Stimulated activated CD4-positive, alpha-beta T cell treated with anti-CD3 and anti-CD28 coated beads, Interleukin-4, amount 100 ng/mL, for 1 hour (primary cell): ENCODE measurements at places on chromosomes 16 and 17.

DNA sequence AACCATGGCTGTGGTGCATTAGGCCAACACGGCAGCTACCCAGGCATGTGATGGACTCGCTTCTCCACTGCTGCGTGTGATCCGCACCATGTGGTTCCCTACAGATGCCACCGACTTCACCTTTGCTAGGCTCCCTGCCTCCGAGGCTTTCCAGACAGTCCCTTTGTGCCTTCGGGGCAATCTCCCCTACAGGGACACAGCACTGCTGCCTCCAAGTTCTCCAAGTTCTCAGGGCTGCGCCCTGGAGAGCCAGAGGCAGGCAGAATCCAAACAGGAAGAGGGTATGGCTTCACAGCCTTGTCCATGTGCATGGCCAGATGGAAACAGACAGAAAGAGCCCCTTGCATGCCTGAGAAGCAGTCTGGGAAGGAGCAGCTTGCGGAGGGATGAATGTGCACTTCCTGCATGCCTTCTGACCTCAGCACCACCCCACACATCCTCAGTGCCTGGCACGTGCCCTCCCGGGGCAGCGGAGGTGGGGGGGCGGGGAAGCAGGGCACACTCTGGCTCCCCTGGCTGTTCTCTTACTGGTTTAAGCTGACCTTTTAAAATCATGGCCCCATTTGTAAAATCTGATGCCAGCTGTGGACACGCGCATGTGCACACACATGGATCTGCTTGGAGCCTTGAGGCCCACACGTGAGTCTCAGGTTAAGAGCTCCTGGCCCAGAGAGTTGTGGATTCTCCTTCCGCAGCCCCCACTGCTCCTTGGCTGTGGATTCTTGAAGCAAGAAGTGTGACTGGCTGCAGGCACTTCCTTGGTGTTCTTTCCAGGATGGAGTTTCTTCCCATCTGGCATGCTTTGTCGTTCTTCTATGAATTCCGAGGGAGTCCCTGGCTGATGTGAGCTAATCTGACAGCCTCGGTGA is 55.3 kb upstream of the MTSS2 start:
- DNase-seq, result no peak

GRCh38 chr16:17658881-17659280 is 188.1 kb upstream of the XYLT1 start:
- DNase-seq, result no peak

DNA sequence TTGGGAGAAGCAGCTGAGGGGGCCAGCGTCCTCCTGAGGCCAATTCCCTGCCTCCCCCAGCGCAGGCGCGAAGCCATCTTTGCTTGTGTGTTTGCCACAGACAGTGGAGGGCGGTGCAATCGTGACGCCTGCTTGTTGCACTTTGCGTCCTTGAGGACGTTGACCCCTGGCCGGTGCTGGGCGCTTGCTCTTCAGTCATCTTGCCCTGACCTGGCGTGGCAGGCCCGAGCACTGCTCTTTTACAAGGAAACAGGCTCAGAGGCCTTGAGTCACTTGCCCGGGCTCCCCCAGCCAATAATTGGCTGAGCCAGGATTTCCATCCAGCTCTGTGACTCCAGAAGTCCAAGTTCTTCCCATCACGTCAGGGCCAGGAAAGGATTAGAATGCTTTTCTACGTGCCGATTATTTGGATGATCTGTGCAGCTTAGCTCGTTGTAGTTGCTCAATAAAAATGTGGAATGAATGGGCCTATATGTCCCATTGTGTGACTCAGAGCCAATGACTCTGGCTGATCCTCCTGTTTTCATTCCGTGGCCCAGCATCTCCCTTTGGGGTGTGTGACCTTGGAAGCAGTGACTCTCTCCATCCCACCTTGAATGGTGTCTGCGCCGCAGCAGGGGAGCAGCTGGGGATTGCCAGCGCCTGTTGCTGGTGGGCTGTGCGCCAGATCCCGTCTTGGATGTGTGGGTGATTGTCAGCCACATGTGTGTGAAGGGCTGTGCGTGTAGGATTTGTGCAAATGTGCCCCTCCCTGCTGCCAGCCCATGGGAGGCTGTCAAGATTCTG is 214.1 kb downstream of the SEC14L1 start:
- DNase-seq, result no peak

DNA sequence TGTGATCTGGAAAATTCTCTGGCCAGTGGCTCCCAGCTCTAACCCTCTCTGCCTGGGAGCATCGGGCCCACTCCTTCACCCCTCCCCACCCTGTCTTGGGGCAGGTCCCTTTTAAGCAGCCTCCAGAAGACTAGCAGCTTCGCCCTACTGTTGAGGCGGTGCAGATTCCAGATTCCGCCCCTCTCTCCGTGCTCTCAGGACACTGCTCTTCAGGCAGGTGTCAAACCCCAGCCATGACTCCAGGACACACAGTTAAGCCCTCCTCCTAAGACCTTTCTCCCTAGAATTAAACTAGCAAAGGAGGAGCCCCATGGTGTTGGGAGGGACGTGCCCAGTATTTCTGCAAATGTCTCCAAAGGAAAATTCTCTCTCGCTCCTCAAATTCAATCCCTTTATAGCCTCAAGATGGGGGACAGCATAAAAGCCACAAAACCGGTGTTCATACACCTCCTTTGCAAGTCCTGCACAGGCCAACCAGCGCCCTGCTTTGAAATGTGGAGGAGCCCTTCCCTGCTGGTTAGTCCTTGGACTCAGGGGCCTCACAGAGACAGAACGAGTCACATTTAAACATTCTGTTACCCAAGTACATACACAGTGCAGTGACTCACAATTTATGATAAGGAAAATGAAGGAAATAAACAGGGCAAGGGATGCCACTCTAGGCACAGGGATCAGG is 7.2 kb downstream of the LPO start:
- DNase-seq, result no peak

- no peak for DNase-seq
Observed at GRCh38 chr17:72470734-72471133, 349.9 kb downstream of the SOX9 start.
